Gastroesophageal sphincter (tissue), 4 donors: ENCODE measurements at places on chromosomes 16 and 17.
A peak's percentile ranks its signal among the peaks of the same experiment; 100 is the strongest.

- no peak for ATAC-seq
Observed at GRCh38 chr17:44014133-44014436, 678 bp downstream of the TMEM101 start.

GRCh38 chr16:69741951-69742904, 12.5 kb downstream of the NOB1 start:
- no peak for ATAC-seq

DNA sequence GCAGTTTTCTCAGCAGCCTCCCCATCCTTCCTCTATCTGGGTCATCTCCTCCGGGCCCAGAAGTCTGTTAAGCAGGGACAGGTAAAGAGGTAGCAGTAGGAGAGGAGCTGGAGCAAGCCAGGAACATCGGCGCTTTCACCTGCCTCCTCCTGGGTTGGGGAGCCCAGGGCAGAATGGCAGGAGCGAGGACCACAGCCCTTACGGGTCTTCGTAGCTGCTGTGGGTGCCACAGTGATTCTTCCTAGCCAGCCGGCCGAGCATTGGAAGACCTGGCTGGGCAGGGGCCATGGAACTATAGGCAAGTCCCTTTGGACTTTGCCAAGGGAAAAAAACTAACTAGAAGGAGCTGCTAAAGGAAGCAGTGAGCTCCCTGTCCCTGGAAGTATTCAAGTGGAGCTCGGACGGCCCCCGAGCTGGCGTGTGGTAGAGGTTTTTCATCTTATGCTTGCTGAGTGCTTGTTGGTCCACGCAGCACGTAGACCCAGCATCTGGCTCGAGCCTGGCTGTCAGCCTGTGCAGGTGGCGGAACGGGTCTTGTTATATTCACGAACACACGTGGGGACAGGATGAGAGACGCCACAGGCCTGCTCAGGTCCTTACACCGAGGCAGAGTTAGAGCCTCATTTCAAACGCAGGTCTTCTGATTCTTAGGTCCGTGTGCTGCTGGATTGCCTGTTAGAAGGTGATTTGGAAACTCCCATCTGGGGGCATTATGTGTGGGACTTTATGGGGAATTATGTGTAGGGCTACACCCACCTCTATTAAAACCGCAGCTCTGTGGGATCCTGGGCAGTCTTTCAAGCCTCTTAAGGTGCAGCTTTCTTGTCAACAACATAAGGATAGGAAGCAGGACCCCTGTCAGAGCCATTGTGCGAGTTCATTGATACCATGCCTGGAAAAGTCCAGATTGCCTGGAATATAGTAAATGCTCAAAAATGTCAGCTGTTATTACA, 54.8 kb downstream of the OR1D5 start:
- no peak for ATAC-seq

- peak; percentile 60 for ATAC-seq
Observed at GRCh38 chr17:80970044-80970761, 21.4 kb upstream of the CHMP6 start.

DNA sequence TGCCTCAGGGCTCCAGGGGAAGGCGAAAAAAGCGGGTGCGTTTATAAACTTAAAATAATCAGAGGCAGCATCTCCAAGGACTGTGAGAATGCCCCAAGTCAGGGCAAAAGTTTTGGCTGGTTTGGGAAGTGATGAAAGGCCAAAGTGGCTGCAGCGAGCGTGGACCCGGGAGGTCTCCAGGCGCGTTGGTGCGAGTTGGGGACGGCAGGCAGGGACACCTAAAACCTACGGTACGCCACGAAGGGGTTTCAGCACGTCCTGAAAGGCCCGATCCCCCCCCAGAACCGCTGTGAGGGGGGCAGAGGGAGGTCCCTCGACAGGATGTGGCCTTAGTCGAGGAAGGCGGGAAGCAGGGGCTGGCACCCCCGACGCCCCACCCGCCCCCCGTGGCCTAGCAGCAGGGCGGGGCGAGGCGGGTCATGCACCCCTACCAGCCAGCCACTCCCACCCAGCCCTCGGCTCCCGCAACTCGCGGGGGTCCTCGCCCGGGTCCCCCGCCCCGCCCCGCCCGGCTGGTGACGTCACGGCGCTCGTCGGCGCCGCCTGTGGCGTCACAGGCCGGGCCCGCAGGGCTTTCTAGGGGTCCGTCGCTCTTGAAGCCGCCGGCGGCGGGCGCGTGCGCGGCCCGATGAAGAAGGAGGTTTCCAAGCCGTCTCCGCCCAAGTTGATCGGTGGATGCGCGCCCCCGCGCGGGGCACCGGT, at the start of gene MYCBPAP:
Gene MYCBPAP, plus strand, starts transcription at position 569 of the 702 bp plus-strand sequence. CDS start 236 bp downstream, outside the sequence.
- ATAC-seq = peak; percentile 85
